Activated naive CD8-positive, alpha-beta T cell treated with anti-CD3 and anti-CD28 coated beads, Interleukin-2, amount 10 ng/mL, durations not matched to agents 7 days and 5 days (primary cell): ENCODE measurements at places on chromosomes 7 and 10.

DNA sequence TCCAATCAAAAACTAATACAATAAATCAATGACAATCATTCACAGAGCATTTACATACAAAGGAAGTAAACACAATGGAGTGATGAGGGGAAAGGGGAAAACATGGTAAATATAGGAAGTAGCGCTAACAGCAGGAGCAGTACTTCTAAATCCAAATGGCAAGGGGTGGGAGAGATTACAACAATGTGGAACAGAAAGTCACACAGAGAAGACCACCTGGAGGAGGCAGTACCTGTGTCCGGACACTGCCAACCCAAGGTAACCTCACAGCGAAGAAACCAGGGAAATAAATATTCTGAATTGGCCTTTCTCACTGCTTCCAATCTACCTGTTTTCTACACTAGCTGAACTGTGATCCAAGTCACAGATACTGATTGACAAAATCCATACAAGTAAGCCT, 58.2 kb downstream of the ABI1 start:
- no peak for DNase-seq

DNA sequence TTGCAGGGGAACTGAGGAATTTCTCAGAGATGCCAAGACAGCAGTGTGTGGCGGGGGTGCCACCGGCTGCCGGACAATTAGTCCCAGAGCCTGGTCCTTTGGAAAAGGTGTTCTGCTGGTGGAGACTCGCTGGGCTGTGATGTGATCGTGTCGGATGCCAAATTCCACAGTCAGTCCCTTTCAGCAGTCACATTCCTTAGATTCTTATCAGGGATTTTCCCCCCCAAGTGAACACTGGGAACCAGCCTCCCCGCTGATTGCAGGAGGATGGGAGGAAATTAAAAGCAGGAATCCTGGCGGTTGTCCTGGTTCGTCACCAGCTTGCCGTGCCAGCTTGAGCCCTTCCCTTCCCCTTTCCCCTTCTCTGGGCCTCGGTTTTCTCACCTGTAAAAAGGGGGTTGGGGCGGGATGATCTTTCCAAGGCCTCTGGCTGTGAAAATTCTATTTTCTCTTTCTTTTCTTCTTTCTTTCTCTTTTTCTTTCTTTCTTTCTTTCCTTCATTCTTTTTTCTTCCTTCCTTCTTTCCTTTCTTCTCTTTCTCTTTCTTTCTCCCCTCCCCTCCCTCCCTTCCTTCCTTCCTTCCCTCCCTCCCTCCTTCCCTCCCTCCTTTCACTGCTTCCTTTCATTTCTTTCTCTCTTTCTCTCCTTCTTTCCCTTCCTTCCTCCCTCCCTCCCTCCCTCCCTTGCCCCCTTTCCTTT, 39.6 kb downstream of the COL26A1 start:
- DNase-seq: no peak

DNA sequence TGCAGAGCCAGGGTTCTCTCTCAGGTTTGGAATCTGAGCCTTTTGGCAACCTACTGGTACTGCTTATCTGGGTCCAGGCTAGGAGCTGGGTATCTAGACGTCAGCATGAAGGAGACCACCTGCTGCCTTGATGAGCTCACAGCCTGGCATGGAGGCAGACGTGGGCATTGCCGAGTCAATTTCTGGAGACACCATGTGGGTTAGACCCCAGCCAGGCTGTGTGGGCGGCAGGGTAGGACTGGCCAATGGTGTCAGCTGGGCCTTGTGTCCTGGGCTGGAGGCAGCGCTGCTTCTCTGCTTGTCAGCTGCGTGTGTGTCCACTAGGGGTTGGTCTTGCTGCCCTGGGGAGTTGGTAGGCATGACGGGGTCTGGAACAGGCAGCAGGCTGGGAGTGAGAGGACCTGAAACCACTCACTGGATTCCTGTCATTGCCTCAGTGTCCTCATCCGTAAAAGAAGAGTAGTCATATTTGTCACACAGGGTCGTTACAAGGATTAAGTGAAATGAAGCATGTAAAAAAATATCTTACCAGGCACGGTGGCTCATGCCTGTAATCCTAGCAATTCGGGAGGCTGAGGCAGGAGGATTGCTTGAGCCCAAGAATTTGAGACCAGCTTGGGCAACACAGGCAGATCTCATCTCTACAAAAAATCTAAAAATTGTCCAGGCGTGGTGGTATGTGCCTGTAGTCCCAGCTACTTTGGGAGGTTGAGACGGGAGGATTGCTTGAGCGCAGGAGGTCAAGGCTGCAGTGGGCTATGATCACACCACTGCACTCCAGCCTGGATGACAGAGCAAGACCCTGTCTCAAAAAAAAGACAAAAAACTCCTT, 31.7 kb upstream of the ANKRD2 start:
- DNase-seq: no peak

DNA sequence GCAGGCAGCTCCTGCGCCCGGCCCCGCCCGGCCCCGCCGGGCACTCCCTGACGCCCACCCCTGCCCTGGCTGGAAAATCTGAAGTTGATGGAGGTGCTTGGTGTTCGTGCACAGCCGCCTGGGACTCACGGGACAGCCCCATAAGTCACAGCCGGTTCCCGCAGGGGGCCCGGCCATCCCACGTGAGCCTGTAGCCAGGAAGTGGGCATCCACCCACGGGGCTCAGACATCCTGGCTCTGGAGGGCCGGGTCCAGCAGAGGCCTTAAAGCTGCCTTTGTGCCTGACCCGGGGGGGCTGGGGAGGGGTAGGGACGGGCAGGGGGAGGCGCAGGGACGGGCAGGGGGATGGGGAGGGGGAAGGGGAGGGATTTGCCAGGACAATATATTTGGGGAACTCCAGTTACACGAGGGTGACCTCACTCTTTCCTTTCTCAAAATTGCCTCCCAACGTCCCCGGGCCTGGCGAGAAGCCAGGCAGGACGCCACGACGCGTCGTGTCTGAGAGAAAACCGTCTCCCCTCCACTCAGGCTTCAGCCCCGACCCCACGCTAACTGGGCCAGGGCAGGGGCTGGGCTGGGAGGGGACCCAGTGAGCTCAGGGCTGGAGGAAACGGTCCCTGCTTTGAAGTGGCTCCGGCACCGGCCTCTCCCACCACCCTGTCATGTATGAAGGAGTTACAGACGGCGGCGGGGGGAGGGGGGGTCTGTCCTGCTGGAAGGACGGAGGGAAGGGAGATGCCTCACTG, 82.1 kb upstream of the PDGFA start:
- peak; percentile 78 for DNase-seq

- DNase-seq: no peak
Measured at GRCh38 chr10:78437407-78437768, 403.7 kb downstream of the RPS24 start.

GRCh38 chr10:23514321-23514720, 75.4 kb downstream of the OTUD1 start:
- no peak for DNase-seq

- no peak for DNase-seq
Measured at GRCh38 chr7:138945821-138946220, 35.4 kb downstream of the KIAA1549 start.

DNA sequence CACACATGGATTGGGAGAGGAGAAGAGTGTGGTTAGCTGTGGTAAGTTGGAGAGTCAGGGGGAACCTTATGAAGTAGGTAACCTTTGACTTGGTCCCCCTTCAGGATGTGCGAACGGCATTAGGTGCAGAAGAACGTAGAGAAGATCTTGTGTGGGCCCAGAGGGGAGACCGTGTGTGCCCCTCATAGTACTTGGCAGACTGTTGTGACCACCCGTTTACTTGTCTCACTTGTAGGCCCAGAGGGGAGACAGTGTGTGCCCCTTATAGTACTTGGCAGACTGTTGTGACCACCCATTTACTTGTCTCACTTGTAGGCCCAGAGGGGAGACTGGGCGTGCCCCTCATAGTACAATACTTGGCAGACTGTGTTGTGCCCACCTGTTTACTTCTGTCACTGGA, 2.6 kb downstream of the GTPBP4 start:
- no peak for DNase-seq

- no peak for DNase-seq
Measured at GRCh38 chr7:3464900-3465622, 164.0 kb downstream of the SDK1 start.

GRCh38 chr10:2456834-2457233, 610.5 kb upstream of the PFKP start:
- DNase-seq: no peak

DNA sequence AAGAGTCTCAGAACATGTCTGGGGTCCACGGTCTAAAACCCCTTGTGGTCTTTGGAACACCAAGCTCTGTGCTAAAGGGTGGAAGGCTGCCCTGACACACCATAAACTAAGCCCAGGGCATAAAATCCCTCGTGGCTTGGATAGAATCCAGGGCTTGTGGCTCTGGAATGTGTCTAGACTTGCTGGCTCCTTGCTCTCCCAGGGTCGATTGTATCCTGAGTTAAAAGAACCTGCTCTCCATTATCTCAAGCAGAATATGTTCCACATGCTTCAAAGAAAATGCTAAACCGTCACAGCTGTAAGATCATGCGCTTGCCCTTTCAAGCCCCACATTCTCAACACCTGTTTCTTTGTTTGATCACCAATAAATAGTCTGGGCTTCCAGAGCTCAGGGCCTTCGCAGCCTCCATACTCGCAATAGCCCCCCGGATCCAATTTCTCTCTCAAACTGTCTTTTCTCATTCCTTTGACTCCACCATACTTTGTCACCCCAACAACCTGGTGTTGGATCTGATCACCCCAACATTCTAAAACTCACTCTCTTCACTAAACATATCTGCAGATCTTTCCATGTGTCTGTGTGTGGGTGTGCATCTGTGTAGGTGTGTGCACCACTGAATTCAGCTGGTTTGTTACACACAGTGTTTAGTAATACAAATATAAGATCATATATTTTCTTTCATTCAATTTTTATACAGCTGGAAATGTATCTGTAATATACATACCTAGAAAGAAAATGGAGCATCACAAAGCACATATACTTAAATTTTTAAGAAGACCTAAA, 238.5 kb downstream of the ZMYND11 start:
- DNase-seq: no peak

- no peak for DNase-seq
Measured at GRCh38 chr10:117001144-117001543, 3.8 kb downstream of the SHTN1 start.

DNA sequence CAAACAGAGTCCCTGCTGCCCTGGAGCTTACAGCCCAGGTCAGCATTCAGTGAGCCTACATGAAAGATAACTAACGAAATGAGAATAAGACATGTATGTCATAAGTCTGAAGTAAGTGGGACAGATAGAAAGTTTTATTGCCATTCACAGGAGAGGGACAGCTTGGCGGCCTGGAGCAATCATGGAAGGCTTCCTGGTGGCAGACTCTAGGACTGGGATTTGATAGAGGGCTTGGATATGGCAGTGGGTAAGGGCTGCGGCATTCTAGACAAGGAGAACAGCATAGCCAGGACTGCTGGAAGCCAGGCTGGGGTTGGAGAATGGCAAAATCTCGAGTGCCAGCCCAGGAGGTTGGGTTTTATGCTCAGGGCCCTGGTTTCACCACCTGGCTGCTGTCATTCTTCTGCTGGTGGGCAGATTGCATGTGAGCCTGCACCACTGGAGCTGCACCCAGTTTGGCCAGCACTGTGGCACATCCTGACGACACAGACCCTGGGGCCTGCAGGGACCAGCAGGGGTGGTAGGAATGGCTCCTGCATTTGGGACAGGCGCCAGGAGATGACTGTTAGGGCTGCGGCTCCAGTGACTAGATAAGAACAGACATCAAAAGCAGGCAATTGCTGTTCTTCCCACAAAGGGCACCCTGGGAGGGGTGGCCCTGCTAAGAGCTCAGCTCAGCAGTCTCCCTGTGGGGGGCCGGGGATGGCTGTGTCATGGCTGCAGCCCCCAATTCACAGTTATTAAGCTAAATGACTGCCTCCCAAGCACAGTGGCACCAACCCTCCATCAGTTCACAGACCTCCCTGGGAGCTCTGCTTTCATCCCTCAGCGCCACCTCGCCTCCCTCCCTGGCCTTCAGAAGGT, 161.1 kb downstream of the RPS24 start:
- no peak for DNase-seq

GRCh38 chr7:138460649-138461607, 869 bp downstream of the TRIM24 start:
- peak; percentile 81 for DNase-seq

GRCh38 chr7:132203021-132203420, 373.2 kb downstream of the PLXNA4 start:
- DNase-seq: no peak

GRCh38 chr7:87658553-87658952, 30.4 kb downstream of the RUNDC3B start:
- no peak for DNase-seq

- DNase-seq: no peak
Measured at GRCh38 chr7:19920166-19920565, 146.7 kb upstream of the TMEM196 start.
